Subcutaneous preadipocyte (primary cell): ENCODE measurements at places on chromosomes 7 and 10. TPM values are rescaled to one million over a fixed set of nuclear protein-coding genes. Genes with fewer than 3 reads are reported as not detected.

Gene NPSR1
- not detected in 2 replicates for total RNA-seq

Gene LIPK
- total RNA-seq: not detected in 2 replicates

Gene NACAD
- total RNA-seq: 0.73 and 0.78 TPM in 2 replicates

Gene NME8
- not detected in 2 replicates for total RNA-seq

Gene JAKMIP3
- under 0.01 TPM in 2 replicates for total RNA-seq

Gene METTL27
- 5.5 and 8.0 TPM in 2 replicates for total RNA-seq

Gene TMEM236
- total RNA-seq: under 0.01 TPM in 2 replicates

Gene ODAD2
- total RNA-seq: 0.20 TPM in 1 of 2 replicates, not detected in the other

Gene TCAF2
- total RNA-seq: 3.7 and 5.9 TPM in 2 replicates

Gene TBX20
- total RNA-seq: 0.59 TPM in 1 of 2 replicates, not detected in the other

Gene USP6NL
- 8.1 and 10.2 TPM in 2 replicates for total RNA-seq

Gene VWA2
- total RNA-seq: under 0.01 and 0.20 TPM in 2 replicates

Gene SPDYE2B
- total RNA-seq: not detected in 2 replicates

Gene OR6V1
- total RNA-seq: not detected in 2 replicates

Gene ZNF248
- total RNA-seq: 4.7 and 7.0 TPM in 2 replicates

Gene C10orf143
- total RNA-seq: 0.39 and 1.1 TPM in 2 replicates

Gene RSPH10B2
- total RNA-seq: under 0.01 and 0.20 TPM in 2 replicates

Gene SDK1
- 1.6 and 3.7 TPM in 2 replicates for total RNA-seq

Gene HNRNPH3
- total RNA-seq: 11.8 and 15.4 TPM in 2 replicates

Gene VENTX
- total RNA-seq: not detected in 2 replicates

Gene AGAP9
- 5.5 and 6.5 TPM in 2 replicates for total RNA-seq

Gene GJD4
- not detected in 2 replicates for total RNA-seq

Gene ALOX5
- not detected in 2 replicates for total RNA-seq

Gene ZPBP
- total RNA-seq: not detected in 2 replicates

Gene THSD7A
- total RNA-seq: under 0.01 TPM in 2 replicates

Gene MMP21
- 0.20 TPM in 1 of 2 replicates, not detected in the other for total RNA-seq

Gene UTF1
- not detected in 2 replicates for total RNA-seq

Gene FAM20C
- 58.4 and 71.4 TPM in 2 replicates for total RNA-seq

Gene LRMDA
- 3.1 and 10.7 TPM in 2 replicates for total RNA-seq

Gene CLDN4
- total RNA-seq: 2.6 and 4.7 TPM in 2 replicates

Gene LRRC18
- total RNA-seq: not detected in 2 replicates

Gene PTPN20
- total RNA-seq: 0.73 and 0.98 TPM in 2 replicates

Gene UFSP1
- 7.7 and 9.2 TPM in 2 replicates for total RNA-seq

Gene TSPAN15
- 0.20 and 0.73 TPM in 2 replicates for total RNA-seq

Gene LOXL4
- 7.2 and 8.8 TPM in 2 replicates for total RNA-seq

Gene MPLKIP
- total RNA-seq: 7.0 and 7.7 TPM in 2 replicates

Gene BTBD16
- total RNA-seq: not detected in 2 replicates

Gene SEMA3C
- 118 and 191 TPM in 2 replicates for total RNA-seq

Gene MSS51
- 1.5 and 2.5 TPM in 2 replicates for total RNA-seq

Gene NANOS1
- 0.73 and 1.2 TPM in 2 replicates for total RNA-seq

Gene PRSS37
- not detected in 2 replicates for total RNA-seq

Gene OPALIN
- not detected in 2 replicates for total RNA-seq

Gene CUBN
- total RNA-seq: 2.5 and 2.9 TPM in 2 replicates

Gene ZNF25
- total RNA-seq: 6.8 and 7.0 TPM in 2 replicates

Gene ABCB1
- total RNA-seq: 0.20 TPM in 1 of 2 replicates, not detected in the other
